IPS DF 6.9 (cell line): ENCODE measurements at places on chromosomes 13 and 19.

GRCh38 chr13:39787086-39787487 lies 131.6 kb downstream of the COG6 start:
- H3K4me3 ChIP-seq: no peak overlapping the region
- H3K36me3 ChIP-seq: no peaks in the 10 kb centered on the region
- H3K4me1 ChIP-seq: no peaks in the 10 kb centered on the region
- H3K27me3 ChIP-seq: no peaks in the 10 kb centered on the region

DNA sequence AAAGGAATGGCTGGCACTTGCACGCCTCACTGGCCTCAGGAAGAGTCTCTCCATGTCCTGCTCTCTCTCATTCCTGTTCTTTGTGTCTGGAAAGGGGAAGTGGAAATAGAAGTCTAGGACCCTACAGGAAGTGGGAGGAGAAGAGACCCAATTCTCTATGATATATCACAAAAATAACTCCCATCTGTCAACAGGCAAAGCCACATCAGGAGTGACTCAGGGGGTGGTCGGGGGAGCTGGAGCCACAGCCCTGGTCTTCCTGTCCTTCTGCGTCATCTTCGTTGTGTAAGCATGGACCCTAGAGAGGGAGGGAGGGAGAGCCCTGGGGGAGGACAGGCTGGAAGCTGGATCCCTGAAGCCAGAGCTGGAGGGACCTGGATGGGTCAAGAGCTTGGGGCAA lies 3.0 kb downstream of the SIGLEC9 start:
- no peak for DNase-seq
- no peak overlapping the region for H3K4me3 ChIP-seq
- no peaks in the 10 kb centered on the region for H3K27me3 ChIP-seq
- H3K4me1 ChIP-seq: no peaks in the 10 kb centered on the region
- no peaks in the 10 kb centered on the region for H3K36me3 ChIP-seq
- no peak overlapping the region for H3K27ac ChIP-seq

GRCh38 chr19:40252395-40252794 lies 25.9 kb upstream of the CCNP start:
- no peak overlapping the region for H3K27ac ChIP-seq
- peak; percentile 39 for DNase-seq
- H3K36me3 ChIP-seq: peaks cover 13% of the 10 kb centered on the region
- no peak overlapping the region for H3K4me3 ChIP-seq

GRCh38 chr19:54248016-54248601 lies 5.5 kb upstream of the LILRA6 start:
- no peak overlapping the region for H3K4me3 ChIP-seq
- H3K27me3 ChIP-seq: no peaks in the 10 kb centered on the region
- no peaks in the 10 kb centered on the region for H3K36me3 ChIP-seq
- H3K27ac ChIP-seq: no peak overlapping the region

- no peak overlapping the region for H3K27ac ChIP-seq
- no peaks in the 10 kb centered on the region for H3K36me3 ChIP-seq
- DNase-seq: no peak
Observed at GRCh38 chr13:29737061-29737460, 113.4 kb downstream of the UBL3 start.
